T-helper 2 cell (primary cell): ENCODE measurements at places on chromosomes 3 and 15.

DNA sequence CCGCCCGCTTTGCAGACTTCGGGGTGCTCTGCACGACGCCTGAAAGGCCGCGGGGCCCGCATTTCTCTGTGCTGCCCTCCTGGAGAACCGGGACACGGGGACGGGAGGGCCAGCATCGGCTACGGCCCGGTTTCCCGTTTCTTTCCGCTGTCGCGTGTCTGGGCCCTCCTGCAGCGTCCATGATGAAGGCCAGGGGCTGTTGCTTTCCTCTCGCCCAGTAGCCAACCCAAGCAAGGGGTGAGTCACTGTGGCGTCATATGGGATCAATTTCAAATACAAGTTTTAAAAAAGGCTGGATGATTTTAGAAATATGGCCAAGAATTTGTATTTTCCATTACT is 435 bp downstream of the SLC35G2 start:
- DNase-seq = no peak

DNA sequence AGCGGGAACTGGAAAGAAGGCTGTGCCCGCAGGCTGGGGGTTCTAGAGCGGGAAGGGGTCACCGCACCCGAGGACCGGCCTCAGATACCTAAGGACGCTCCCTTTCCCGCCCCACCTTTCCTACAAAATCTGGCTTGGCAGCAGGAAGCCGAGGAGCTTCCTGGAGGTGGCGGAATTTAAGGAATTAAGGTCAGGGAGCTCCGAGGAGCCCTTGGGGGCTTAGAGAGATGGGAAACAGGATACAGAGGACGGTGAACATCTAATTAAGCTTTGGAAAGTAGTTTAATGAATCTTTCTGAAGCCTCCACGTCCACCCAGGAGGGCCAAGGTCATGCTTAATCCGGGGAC is 507 bp upstream of the AP3B2 start:
- DNase-seq = no peak

DNA sequence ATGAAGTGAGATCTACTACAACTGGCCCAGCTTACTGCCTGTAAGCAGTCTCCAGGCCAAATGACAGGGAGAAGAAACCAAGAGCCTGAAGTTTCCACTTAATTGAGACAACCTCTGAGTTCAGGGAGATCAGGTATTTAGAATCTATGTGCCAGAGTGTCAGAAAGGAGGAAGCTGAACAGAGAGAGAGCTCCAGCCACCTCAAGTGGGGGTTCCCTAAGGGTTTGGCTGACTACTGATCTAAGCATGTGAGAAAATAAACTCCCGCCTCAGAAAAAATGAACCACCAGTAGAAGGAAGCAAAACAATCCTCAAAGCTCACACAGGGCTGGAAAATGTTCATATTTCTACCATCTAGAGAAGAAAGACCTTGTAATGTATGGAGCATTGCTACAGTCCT is 25.0 kb downstream of the ADAM10 start:
- DNase-seq = no peak

GRCh38 chr15:73573572-73573971 is 59.6 kb downstream of the NPTN start:
- DNase-seq = no peak

DNA sequence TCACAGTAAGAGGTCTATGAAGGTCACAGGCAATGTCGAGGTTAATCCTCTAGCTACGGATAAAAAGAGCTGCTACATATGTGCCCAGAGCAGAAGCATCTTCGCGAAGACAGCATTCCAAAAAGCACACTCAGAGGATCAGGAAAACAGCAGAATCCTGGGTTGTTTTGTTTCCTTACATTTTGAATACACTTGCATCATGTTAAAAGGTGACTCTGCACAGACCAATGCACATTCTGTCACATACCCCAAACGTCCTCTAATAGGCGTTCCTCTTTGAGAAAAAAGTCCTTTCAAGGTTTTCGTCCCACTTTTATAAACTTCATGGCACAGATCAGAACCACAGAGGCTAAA is 52.7 kb downstream of the VGLL4 start:
- DNase-seq = no peak

DNA sequence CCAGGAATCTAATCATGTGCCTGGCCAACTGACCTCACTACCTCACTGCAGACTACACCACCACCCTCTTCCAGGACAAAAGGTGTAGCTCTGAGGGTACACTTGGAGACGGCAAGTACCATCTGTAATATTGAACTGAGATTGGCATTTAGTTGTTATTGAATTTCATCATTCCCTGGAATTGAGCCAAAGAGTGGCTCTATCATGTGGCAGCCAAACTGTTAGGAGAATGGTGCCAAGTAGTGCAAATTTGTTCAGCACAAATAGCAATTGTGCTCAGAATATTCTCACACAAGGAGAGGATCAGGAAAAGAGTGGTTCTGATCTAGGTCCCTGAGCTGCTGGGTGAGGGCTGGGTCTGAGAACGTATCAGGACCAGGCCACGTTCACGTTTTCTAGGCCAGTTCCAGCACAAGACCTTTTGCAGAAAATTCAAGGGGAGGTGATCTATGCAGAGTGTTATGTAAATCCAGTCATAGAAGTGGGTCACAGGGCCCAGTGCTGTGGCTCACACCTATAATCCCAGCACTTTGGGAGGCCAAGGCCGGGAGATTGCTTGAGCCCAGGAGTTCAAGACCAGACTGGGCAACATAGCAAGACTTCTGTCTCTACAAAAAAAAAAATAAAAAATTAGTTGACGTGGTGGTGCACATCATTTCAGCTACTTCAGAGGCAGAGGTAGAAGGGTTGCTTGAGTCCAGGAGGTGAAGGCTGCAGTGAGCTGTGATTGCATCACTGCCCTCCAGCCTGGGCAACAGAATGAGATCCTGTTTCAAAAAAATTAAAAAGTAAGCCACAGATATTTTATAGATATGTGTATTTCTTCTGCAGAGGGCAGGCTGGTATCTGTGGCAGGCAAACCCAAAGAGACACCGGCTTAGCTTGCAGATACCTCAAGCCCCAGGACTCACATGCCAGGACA is 31.9 kb upstream of the CFAP161 start:
- no peak for DNase-seq

DNA sequence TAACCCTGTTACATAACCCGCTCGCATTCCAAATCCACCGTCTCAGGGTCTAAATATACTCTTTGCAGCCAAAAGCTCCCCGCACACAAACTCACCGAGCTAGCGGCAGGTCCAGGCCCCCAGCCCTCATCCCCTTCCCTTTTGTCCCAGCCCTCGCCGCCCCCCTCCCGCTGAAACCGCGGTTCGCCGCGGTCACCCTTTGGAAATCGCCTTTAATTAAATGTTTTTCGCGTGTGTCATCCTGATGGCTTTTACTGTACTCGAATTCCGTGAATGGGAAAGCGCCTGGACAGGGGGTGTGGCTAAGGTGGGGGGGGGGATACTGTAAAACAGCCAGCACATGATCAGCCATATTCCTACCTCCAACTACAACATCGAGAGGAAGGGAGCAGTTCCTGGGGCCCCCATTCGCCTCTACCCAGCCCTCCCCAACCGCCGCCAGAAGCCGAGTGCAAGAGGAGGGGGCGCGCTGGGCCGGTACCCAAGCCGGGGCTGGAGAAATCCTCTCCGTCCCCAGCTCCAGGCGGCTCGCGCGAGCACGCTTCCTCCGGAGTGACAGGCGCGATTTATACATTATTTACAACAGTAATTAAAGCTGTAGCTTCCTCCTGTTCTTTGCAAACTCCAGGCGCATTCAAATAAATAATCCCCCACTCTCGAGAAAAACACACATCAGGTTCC is 1.7 kb downstream of the RORA start:
- DNase-seq = no peak

- peak; percentile 42 for DNase-seq
These were observed 30.4 kb downstream of the ATG3 start for GRCh38 chr3:112531358-112531781.

DNA sequence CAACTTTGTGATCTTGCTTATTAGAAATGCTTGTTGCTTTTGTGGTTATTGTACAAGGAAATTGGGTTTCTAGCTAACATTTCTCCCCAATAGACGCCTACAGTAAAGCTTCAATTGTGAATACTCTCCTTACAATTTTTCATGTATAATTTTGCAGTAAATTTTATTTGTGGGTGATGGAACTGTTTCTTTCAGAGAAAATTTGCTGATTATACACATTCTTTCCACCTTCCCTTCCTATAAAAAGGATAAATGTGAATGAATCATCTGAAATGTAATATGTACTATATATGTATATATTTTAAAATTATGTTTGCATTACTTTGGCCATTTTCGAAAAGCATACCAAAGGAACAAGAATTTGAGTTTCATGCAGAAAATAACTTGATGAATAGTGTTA is 162.7 kb upstream of the CRBN start:
- DNase-seq = no peak
